ENCODE measurements at places on chromosomes 7 and 10.

- DNase-seq: no peak
Measured at GRCh38 chr10:101219139-101219945, 9.9 kb downstream of the LBX1 start.

- DNase-seq: peak; percentile 28
Measured at GRCh38 chr7:106767498-106768323, 97.4 kb upstream of the PIK3CG start.

GRCh38 chr10:88968391-88968790 is 15.8 kb upstream of the ACTA2 start:
- DNase-seq: no peak

DNA sequence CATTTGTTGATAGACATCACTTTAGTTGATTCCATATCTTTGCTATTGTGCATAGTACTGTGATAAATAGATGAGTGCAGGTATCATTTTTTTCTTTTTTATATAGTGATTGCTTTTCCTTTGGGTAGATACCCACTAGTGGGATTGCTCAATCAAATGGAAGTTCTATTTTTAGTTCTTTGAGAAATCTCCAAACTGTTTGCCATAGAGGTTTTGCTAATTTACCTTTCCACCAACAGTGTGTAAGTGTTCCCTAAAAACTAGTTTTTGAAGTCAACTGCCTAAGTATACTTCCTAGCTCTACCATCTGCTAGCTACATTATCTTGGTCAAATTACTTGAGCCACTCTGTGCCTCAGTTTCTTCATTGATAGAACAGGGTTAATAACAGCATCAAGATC is 31.5 kb upstream of the RSBN1L start:
- no peak for DNase-seq

DNA sequence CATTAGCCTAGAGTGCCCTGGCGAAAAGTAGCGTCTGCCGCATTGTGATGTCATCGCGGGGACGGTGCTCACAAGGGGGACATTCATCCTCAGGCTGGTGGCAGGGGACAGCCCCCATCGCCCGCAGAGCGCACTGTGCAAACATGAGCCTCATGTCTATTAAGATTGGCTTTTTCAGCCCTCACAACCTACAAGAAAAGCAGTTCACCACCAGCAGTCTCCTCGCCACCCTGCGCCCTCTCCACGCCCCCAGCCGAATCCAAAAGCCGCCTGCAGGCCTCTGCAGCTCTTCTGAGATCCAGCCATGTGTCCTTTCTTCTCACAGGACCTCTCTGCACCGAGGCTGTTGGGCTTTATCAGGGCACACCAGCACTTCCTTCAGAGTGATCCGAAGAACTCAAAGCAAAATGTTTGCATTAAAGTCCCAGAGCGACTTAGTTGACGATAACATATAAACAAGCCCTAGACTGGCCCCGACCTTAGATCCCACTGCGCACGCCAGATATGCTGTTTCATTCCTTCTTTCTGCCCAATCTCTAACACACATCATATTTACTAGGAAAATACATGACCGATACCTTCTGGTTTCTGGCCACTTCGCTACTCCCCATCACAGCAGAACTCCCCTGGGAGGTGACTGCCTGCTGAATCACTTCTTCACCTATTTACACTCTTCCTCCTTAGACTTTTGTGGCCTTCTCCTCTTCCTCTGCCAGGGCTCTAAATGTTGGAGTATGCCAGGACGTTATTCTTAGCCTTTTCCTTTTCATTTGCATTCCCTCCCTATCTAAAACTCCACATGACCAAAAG is 206.0 kb upstream of the SH2B2 start:
- DNase-seq: no peak

- no peak for DNase-seq
Measured at GRCh38 chr10:44682507-44682906, 228.6 kb upstream of the TMEM72 start.

GRCh38 chr10:71487726-71488125 is 91.0 kb downstream of the CDH23 start:
- peak; percentile 52 for DNase-seq

DNA sequence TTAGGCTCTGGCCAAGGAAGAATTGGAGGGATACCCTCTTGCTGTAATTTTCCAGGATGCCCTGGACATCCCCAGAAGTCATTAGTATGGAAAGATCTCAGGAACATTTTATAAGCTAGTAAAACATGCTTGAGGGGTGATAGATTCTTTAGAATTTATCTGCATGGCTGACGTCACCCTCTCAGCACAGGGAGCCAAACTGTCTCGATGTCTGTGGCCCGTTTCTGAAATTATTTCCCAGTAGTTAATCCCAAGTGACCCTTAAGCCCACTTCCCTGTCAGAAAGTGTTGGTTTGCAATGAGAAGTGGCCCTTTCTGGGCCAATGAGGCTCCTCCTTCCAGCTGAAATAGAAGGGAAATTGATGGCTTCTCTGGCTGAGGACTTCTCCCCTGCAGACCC is 184.5 kb upstream of the BMPER start:
- DNase-seq: no peak

- DNase-seq: no peak
Measured at GRCh38 chr7:99129001-99129400, 14.9 kb downstream of the SMURF1 start.

GRCh38 chr10:103850572-103850895 is 4.8 kb downstream of the SH3PXD2A start:
- no peak for DNase-seq

GRCh38 chr7:44667190-44667589 is 60.8 kb downstream of the OGDH start:
- no peak for DNase-seq

DNA sequence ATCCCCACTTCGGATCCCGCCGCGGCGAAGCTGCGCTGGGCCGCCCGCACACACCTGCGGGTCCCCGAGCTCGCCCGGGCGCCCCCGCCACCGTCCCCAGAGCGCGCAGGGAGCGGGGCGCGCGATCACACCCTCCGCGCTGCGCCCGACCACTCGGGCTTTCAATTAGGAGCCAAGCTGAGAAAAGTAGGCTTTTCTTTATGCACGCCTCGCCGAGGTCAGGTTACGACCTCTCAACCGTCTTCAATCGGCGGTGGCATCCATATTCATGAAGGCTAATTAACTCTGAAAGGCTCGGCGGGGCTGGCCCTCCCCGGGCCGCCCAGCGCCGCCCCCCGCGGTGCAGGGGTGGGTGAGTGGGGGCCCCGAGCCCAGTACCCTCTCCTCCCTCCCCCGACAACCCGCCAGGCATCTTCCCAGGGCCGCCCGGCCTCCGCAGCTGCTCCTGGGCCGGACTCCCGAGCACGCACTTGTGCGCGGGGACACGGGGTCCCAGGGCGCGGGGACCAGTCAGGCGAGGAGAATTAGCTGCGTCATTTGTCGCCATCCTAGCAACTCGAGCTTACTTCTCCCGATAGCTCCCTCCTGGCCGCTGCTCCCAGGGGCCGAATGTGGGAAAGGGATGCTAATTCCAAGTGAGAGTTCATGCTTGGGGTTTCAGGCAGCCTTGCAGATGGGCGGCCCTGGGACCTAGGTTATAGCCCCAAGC is 155.5 kb upstream of the LYZL2 start:
- DNase-seq: peak; percentile 38

DNA sequence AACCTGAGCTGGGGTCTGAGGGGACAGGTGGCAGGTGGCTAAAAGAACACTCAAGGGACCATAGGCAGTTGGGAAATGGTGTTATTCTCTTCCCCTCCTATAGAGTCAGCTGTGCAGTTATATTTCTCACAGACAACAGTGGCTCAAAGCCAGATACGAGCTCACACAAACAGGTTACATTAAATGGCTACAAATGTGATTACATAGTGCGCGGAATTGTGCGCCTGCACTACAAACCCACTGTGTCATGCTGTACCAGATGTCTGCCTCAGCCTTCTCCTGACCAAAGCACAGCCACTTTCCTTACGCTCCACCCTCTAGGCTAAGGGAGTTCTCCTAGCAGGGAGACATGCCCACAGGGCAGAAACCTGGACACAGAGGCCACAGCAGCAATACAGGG is 387.2 kb downstream of the CNTNAP2 start:
- no peak for DNase-seq

- no peak for DNase-seq
Measured at GRCh38 chr7:133021196-133021595, 60.7 kb downstream of the CHCHD3 start.

- DNase-seq: no peak
Measured at GRCh38 chr10:91434041-91434440, 23.9 kb downstream of the HECTD2 start.

- DNase-seq: no peak
Measured at GRCh38 chr7:41297166-41297565, 405.7 kb downstream of the INHBA start.

DNA sequence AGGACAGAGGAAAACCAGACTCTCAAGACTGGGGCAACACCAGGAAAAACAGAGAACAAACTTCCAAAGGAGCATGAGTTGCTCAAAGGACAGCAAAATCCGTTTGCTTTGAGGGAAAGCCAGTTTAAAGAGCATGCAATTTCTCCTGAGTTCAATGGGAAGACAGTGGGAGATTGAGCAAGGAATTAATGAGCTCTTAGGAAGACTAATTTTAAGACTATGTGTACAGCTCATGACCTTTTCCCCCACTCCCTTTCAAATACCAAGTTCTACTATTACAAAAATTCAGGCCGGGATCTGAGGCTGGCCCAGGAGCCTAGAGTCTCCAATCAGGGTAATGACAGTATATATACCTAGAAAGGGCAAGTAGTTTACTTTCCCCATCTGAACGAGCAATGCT is 79.2 kb downstream of the EPDR1 start:
- DNase-seq: no peak

GRCh38 chr10:5666008-5666840 is at the start of gene ASB13:
TSS of gene ASB13 (minus strand) at chr10:5666595. CDS start at chr10:5666551, 44 bp downstream.
- DNase-seq: peak; percentile 29

GRCh38 chr7:82114237-82114636 is 329.3 kb downstream of the CACNA2D1 start:
- DNase-seq: no peak

GRCh38 chr10:124123156-124123555 is 29.8 kb upstream of the CHST15 start:
- no peak for DNase-seq

DNA sequence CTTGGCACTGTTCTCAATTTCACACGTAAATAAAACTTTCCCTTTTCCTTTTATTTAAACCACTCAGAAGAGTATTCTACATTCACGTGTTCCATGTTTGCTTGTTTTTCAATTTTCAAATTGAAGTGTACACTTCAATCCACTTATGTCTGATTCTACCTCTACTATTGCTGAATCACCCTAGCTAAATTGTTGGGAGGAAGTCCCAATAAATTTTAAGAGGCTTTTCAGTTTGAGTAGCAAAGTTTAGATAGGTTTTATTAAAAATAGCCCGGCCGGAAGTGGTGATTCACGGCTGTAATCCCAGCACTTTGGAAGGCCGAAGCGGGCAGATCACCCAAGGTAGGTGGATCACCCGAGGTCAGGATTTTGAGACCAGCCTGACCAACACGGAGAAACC is 1414.7 kb upstream of the CELF2 start:
- no peak for DNase-seq

GRCh38 chr10:66639371-66639770 is 286.5 kb upstream of the LRRTM3 start:
- no peak for DNase-seq

- DNase-seq: no peak
Measured at GRCh38 chr10:45444976-45445898, 71.2 kb downstream of the ALOX5 start.

DNA sequence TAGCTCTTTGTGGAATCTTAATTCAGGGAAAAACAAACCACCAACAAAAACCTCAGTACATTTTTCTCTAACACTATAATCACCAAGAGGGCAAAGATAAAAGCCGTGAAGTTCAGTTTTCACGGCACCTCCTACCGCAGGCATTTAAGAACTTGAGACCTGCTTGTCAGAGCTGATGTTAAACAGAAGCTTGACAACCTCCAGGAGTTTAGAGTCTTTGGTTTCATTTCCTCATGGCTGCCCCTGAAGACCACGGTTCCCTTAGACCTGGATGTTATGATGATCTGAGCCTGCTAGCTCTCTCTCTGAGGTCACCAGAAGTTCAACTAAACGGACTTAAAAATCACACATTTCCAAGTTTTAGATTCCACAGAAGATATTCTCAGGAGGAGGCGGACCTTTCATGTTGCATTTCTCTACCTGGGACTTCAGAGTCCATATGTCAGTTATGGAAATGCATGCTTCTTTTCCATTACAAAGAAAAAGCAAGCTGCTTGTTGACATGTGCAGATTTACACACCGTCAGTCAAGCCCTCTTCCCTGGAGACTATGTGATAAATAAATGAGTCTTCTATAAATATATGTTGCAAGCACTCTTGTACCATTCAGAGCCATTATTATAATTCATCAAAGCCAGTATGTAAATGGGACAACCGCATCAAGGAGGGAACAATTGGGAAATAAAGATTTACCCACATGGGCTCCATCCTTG is 258.0 kb downstream of the GFRA1 start:
- DNase-seq: no peak

GRCh38 chr7:39721345-39721744 is 98.0 kb downstream of the RALA start:
- DNase-seq: no peak

GRCh38 chr7:114740095-114740494 is 181.8 kb upstream of the MDFIC start:
- DNase-seq: no peak

Measured in CD14-positive monocyte (primary cell).